ENCODE measurements at places on chromosomes 7 and 10. TPM values are rescaled to one million over a fixed set of nuclear protein-coding genes. Genes with fewer than 3 reads are reported as not detected.

- DNase-seq, result peak; percentile 5
Observed at GRCh38 chr10:38027986-38028385, 17.5 kb downstream of the ZNF33A start.

GRCh38 chr7:27100694-27101170, 1.8 kb downstream of the HOXA2 start:
- no peak for DNase-seq

DNA sequence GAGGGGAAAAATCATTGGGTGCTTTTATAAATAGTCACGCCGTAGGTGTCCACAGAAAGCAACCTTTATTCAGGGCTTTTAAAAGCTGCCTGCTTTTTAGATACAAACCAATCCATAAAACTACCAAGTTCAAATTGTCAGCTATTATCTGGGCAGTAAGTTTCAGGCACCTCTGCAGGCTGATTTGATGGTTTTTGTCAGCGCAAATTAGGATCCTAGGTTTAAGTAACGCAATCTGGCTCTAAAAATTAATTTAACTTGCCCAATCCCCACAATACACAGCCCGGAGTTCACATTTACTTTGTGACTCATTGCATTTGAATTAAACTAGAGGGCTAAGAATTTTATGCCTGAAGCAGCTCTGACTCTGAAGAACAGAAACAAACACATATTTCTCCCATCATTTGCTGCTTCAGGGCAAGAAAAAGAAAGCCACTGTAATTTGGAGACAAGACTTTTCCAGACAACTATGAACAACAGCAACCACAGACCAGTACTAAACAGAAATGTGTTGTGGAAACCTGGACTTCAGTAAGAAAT, 43.3 kb downstream of the NRP1 start:
- DNase-seq, result peak; percentile 59

DNA sequence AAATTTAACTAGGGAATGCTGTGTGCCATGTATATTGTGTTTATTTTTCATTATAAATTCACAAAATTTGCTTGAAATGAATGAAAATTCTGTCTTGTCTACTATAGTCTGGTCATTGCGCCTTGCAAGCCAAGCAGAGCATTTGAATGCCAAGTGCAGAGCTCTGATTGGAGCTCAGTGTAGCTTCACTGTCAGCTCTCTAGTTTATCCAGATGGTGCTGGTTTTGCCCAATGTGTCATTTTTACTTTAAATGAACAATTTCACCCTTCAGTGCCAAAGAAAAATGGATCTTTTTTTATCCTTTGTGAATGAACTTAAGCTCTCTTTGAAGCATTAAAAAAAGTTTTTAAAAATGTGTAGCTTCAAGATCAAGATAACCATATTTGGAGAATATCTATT, 225.6 kb upstream of the CACNA2D1 start:
- DNase-seq, result no peak

DNA sequence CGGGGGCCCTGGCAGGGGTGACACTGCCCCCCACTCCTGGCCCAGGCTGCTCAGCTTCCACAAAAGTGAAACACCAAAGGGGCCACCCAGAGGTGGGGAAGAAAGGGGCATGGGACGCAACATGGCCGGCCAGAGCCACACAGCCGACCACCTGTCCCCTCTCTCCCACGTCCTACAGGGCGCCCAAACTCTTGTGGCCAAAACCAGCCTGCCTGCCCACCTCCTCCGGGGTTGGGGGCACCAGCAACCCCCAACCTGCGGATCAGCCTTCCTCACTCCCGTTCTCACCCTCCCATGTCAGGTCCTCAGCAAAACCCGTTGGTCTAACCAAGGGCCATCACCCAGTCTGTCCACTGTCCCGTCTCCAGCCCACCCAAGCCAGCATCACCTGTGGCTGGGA, 79.5 kb upstream of the DNAAF5 start:
- DNase-seq, result no peak

GRCh38 chr10:22451346-22451745, 106.0 kb downstream of the SPAG6 start:
- no peak for DNase-seq

DNA sequence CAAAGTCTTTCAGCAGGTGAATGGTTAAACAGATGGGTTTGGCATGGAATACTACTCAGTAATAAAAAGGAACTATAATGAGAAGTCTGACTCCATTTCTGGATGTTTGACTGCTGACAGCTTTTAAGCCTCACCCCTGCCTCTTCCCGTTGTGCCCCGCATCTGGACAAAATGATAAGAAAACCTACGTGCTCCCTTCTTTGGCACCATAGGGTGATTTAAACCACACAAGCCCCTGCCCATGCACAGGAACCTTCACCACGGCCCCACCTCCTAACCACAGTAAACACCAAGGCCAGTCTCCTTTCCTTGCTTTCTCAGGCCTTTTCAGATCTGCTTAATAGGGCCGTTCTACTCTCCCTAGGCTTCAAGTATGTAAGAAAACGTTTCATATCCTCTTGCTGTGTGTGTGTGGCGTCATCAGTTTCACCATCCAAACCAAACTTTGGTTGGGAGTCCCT, 47.1 kb upstream of the UBN2 start:
- no peak for DNase-seq

DNA sequence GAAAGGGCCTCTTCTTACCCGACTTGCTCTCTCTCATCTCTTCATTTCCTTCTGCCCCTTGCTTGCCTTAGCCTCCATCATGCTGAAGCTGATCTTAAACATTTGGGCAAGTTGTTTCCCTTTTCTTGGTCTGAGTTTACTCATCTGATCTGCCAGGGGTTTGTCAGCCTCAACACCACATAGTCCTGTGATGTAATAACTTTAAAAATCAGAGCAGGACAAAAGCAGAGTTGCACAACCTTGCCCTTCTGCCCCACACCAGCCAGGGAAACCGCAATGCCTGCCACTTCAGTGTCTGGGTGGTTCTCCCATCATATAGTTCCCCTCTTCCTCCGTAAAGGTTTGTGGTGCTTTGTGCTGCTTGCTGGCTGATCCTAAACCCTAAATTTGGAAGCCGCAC, 9.9 kb upstream of the LIPM start:
- DNase-seq, result peak; percentile 68

- DNase-seq, result no peak
Observed at GRCh38 chr7:6218329-6218728, 54.1 kb downstream of the CYTH3 start.

DNA sequence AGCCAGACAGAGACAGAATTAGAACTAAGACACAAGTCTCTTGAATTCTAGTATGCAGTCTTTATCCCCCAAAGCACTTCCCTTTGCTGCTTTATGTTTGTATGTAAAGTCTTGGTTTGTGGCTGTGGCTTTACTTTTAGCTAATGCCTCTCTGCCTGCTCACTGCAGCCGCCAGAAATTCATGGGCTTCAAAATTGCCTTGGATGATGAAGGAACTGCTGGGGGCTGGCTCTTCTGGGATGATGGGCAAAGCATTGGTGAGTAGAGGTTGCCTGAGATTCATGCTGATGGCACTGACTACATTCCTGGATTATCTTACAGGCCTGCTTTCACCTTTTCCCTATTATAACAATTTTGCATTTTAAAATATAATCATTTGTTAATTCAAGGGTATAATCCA, 10.9 kb upstream of the MGAM2 start:
- DNase-seq, result no peak

DNA sequence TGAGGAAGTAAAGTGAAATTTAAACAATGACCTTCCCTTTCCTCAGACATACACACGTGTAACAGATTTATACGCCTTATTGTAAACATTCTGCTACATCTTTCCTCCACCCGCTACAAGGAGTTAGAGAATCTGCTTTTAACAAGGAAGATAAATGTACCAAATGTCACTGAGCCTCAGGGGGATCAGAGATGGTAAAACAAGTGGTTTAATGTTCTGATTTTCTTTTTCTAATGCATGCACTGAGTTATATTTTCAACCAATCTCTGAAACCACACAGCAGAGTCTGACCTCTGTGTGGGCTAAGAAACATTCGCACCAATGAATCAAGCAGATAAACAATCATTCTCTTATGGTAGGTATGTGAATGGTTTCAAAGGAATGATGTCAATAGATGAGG, 599.5 kb downstream of the ARL4A start:
- DNase-seq, result no peak

GRCh38 chr10:34305189-34305588, 509.9 kb downstream of the PARD3 start:
- no peak for DNase-seq

GRCh38 chr7:94449151-94449725, 54.5 kb downstream of the COL1A2 start:
- peak; percentile 71 for DNase-seq

GRCh38 chr10:8189458-8189857, 135.0 kb downstream of the GATA3 start:
- DNase-seq, result no peak

DNA sequence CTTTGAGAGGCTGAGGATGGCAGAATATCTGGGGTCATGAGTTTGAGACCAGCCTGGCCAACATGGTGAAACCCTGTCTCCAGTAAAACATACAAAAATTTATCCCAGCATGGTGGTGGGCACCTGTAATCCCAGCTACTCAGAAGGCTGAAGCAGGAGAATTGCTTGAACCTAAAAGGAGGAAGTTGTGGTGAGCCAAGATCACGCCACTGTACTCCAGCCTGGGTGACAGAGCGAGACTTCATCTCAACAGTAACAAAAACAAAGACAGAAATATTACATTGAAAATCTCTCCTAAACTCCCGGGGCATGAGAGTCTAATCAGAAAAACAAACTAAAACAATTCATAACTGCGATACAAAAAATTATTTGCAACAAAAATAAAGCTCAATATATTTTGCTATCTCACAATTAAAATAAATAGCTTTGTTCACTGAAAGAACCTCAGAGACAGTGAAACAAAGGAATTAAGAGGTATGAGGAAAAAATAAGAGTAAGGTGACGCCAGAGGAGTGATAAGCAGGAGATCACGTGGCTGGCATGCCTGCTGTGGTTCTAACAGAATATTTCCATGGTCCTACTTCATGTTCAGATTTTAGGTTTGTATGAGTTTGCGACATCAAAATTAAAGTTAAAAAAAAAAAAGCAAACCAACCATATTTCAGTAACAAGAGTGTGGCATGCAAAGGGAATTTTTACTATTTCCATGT, 527.7 kb upstream of the POM121L12 start:
- DNase-seq, result no peak

GRCh38 chr7:3974329-3974728, 673.3 kb downstream of the SDK1 start:
- DNase-seq, result no peak

DNA sequence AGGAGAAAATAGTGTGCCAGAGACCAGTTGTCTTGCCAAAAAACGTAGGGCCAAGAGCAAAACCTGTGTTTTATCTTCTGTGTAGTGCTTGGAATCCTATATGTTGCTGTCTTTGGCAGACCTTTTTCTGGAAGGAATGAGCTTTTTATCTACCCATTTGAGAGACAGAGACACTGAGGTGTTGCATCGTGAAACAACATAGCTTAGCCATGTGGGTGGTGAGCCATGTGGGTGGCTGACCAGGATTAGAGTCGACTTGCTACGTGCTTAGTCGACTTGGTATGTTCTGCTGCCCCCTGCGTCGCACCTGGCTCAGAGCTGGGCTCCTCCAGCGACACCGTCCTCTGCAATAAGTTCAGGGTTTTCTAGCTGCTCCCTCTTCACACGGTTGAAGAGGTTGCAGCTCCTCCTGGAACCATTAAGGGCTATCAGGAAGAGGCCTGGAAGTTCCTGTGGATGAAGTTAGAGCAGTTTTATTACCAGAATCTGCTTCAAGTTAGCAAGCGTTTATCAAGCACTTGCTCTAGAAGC, 175.8 kb downstream of the SH2D4B start:
- DNase-seq, result no peak

GRCh38 chr7:42672339-42672999, 239.4 kb downstream of the C7orf25 start:
- DNase-seq, result peak; percentile 46

DNA sequence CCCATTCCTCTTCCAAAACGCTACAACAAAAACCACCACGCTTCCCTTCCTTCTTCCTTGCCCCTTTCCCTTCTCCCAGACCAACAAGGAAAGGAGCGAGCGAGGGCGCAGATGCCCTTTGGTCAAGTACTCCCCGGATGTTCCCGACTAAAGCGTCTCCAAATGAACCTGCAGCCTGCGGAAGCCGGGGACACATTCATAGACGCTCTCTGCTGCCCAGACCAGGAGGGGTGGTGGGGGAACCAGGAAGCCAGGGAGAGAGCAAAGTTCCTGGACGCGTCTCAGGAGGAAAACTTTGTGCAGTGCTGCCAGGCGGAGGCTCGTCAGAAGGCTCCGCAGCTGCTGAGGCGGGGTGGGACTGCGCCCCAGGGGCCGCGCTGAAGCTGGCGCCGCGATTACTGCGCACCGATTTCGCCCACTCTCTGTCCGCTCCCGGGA, 754 bp downstream of the SEMA3D start:
- DNase-seq, result peak; percentile 41

DNA sequence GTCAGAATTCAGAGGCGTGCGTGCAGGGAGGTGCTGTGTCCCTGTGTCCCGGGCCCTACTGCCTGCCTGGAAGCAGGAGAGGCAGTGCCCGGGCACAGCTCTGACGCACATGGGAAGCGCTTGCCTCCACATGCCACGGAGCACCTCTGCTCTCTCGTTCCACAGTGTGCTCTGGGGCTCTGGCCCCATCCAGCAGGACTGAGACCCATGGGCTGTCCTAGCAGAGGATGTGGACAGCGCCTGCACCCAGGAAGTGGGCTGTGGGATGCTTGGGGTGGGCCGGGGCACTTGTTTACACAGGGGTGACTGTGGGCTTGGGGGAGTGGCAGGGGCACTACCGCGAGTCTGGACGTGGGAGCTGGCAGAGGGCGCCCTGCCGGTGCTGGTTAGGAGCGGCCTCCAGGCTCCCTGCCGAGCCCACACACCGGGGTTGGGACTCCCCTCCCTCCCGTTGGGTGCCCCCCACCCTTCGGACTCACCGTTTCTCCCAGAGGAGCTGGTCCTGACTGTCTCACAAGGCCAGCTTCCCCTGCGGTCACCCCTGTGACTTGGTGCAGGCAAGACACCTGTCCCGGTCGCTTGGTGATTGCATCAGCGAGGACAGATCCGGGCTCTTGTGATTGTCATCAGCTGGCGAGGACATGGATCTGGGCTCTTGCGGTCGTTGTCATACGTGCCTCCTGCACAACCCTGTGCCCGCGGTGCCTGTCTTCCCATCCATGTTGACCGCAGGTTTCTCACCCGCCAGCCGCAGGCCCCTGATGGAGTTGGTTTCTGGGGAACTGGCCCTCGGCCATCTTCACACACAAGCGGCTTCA, 83.1 kb downstream of the NKX6-2 start:
- no peak for DNase-seq

GRCh38 chr10:69825604-69826003, 23.9 kb downstream of the COL13A1 start:
- DNase-seq, result no peak

GRCh38 chr10:95279042-95279820, 11.6 kb downstream of the PDLIM1 start:
- no peak for DNase-seq

- no peak for DNase-seq
Observed at GRCh38 chr7:105674200-105674920, 93.1 kb upstream of the EFCAB10 start.

GRCh38 chr7:120813546-120814252, 44.2 kb downstream of the TSPAN12 start:
- DNase-seq, result no peak

Gene MACROH2A2
- 42.7 TPM for total RNA-seq

Gene SKIDA1
- 0.33 TPM for total RNA-seq

Gene INA
- not detected for total RNA-seq

Gene TEX36
- total RNA-seq, result not detected

Gene UMAD1
- 65.9 TPM for total RNA-seq

Gene CHN2
- total RNA-seq, result 17.2 TPM

Gene PILRA
- 0.54 TPM for total RNA-seq

Gene FAM241B
- 3.3 TPM for total RNA-seq

Gene OPN1SW
- total RNA-seq, result not detected

Gene MMD2
- total RNA-seq, result not detected

Gene TTYH3
- total RNA-seq, result 25.3 TPM

Gene SPDYE9
- total RNA-seq, result not detected

Gene CCDC201
- 0.08 TPM for total RNA-seq

Gene FGFBP3
- 0.21 TPM for total RNA-seq

Gene PLXDC2
- 30.3 TPM for total RNA-seq

Data from H4 (cell line).